ENCODE measurements at places on chromosomes 5 and 9.

DNA sequence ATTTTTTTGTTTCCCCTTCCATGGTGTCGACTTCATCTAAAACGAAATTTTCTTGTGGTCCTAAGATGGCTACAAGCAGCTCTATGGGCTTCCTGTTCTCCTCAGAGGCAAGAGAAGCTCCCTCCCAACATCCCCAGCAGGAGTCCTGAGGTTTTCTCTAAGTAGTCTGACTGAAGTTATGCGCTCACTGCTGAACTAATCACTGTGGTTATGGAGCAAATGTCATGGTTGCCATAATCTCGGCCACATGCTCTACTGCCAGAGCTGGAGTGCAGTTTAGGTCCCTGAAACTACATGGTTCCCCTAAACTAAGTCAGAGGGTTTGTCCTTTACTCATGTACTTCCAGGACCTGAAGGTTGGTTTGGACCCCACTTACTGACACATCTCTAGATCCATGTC lies 68.0 kb upstream of the MAMDC2 start:
- DNase-seq: no peak

- DNase-seq: no peak
Observed at GRCh38 chr5:126871441-126871840, 94.5 kb downstream of the LMNB1 start.

DNA sequence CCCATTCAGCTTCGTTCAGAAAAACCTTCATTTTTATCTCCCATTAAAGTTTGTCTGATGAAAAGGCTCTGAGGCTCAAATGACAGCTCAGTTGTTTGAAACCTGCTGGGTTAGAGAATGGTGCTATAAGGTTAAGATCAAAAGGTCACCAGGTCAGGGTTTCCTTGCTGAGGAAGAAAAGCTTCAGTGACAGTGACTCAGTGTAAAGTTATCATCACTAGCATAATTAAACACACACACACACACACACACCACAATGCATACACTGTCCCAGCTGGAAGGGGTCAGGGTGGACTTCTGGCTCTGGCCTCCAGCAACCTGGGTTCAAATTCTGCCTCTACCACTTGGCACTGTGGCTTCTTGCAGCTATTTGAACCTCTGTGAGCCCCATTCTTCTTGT lies 281.1 kb downstream of the DOCK8 start:
- DNase-seq: no peak

- peak; percentile 53 for DNase-seq
Observed at GRCh38 chr5:68290260-68290674, 74.7 kb downstream of the PIK3R1 start.
